ENCODE measurements at places on chromosomes 13 and 19.
A peak's percentile ranks its signal among the peaks of the same experiment; 100 is the strongest.

- peak; percentile 48 for DNase-seq
Observed at GRCh38 chr13:79631051-79631659, 150.2 kb downstream of the NDFIP2 start.

DNA sequence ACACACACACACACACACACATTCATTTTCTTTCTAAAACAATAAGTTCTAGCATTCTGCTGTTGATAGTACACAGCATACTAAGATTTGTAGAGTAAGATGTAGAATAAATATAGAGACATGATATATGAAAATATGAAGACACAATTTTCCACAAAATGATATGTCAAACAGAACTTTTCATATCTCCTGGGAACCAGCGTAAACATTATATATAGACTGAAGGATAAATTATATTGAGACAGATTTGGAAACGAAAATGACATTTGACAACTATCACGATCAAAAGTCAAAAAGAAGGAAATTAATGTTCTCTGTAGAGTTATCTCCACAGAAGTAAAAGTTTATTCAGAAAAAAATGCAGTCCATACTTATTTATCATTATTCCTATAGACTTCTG is 1605.7 kb upstream of the SLC10A2 start:
- no peak for DNase-seq

- DNase-seq: peak; percentile 70
Observed at GRCh38 chr13:46668302-46668720, 115.3 kb downstream of the LRCH1 start.

DNA sequence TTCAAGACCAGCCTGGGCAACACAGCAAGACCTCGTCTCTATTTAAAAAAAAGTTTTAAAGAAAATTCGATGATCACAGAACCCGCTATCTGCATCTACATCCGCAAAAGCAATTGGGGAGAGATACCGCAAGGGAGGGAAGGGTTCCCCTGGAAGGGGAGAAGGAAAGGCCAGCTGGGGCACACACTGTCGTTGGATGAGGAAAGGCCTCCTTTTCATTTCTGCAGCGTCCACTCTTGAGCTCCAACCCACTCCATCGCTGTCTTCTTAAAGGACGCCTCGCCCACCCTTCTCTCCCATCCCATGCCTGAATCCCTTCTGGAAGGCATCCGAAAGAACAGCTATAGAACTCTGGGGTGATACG is 3.2 kb upstream of the PRKCG start:
- DNase-seq: no peak

DNA sequence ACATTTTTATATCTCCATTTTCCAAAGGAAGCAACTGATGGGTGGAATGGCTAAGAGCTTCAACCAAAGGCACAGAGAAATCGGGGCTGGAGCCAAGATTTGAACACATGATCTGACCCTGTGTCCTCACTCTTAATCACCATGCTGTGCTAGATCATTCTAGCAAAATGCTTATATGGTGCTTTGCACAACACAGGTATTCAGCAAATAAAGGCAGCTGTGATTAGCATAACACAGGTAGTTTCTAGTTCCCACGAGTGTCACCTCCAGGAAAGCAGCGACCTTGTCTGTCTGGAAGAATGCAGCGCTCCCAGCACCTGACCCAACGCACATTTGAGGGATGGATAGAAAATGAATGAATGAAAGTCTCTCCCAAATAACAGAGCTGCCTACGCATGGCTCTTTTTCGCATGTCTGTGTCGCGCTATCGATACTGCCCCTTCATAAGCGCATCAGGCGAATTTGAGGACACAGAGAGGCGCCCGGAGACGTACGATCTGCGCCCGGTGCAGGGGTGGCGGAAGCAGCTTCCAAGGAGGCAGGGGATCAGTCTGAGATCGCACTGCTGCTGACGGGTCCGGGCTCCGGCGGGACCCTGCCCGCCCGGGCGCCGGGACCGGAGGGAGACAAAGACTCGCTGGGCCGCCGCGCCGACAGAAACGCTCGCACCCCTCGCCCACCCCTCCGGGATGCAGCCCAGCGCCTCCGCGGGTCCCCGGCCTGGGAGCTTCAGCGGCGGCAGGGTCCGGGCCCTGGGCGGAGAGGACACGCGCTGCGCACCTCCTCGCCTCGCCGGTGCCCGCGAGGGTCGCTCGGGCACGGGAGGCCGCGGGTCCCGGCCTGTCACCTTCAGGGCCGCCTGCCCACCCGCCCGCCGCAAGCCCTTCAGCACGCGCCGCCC is 609 bp downstream of the EPS15L1 start:
- peak; percentile 43 for DNase-seq

DNA sequence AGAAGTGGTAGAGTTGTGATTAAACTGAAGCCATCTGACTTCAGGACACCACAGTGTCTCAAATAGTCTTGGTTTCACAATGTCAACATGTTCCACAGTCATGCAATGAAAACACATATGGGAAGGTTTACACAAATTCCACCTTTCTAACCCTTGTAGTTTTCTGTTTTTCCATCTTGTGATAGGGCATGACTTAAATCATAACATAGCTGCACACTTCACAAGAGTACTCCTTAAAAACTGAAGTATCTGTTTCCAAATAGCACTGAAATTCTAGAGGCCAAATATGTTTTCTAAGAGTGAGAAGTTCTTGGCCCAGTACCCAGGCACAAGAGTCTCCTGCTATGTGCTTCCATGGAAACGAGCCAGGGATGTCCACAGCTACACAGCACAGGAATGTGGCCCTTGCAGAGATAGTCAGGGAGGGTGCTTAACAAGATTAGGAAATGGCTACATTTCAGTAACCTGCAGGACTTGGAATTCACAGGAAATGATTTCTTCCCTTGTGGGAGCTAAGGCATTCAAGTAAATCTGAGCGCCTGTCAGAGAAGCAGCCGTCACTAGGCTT is 269.1 kb downstream of the NDFIP2 start:
- DNase-seq: no peak

DNA sequence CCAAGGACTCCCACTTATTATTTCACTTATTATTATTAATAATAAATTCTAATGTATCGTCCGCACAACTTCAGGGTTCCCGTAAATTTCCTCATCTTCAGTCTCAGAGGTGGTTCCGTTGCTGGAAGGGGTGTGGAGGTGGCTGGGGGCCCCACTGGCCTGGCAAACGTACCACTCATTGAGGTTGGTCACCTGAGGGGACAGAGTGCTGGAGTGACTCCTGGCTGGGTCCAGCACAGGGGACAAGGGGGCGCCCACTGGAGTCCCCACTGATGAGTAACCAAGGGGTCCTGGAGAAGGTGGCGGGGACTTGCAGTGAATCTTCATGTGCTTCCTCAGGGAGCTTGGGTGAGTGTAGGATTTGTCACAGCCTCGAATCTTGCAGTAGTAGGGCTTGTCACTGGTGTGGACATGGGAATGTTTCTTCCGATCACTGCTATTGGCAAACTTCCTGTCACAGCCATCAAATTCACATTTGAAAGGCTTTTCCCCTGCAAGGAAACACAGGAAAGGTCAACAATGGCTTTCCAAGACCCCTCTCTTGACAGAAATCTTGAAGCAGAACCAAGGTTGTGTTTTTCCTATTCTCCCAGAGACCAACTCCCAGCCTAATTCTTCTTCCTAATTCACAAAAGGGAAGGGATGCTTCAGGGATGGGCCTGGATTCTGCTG is 6.1 kb downstream of the ZIC5 start:
- no peak for DNase-seq

DNA sequence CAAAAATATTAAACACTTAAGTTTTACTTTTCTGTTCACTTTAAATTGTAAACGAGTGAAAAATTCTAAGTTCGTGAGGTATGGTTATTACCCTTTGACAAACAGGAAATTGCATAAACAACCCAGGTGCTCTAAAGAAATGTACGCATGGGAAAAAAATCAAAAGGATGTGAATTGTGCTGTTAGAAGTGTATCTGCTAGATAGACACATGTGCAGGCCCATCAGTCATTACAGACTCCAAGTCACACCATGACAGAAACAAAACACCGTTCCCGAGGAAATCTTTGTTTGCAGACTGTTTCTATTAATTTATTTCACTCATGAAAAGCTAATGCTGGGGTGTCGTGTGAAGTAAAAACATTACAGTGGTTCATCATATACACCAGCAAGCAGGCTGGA is 17.0 kb upstream of the DOCK9 start:
- no peak for DNase-seq
